ENCODE measurements at places on chromosomes 11 and 22.

GRCh38 chr11:16780146-16780545, 41.7 kb downstream of the C11orf58 start:
- no peak for DNase-seq

DNA sequence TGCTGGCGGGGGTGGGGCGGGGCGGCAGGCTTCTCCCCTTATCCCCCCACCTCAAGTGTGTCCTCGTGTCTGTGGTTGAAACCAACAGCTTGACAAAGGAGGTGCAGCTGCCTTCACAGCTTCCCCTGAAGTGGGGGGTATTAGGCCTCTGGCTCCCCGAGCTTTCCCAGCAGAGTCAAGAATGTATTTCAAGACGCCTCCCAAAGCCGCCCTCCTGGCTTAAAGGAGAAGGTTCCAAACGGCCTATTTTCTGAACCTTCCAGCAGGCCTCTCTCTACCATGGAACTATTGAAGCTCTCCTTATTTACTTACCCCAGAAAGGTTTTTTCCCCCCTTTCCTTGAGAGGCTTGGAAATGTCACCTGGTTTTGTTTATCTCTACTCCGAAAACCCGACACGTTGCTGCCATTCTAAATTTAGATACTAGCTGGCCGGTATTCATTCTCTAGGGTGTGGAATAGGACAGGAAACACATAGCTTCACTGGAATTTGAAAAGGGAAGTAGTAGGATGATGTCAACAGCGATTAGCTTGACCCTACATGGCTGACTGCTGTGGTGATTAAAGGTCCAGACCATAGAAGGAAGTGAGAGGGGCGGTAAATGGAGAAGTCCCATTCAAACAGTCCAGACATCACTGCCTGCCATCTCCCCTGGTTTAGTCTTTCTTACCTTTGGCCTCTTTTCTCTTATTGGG, 671 bp upstream of the PICALM start:
- DNase-seq: peak; percentile 95

DNA sequence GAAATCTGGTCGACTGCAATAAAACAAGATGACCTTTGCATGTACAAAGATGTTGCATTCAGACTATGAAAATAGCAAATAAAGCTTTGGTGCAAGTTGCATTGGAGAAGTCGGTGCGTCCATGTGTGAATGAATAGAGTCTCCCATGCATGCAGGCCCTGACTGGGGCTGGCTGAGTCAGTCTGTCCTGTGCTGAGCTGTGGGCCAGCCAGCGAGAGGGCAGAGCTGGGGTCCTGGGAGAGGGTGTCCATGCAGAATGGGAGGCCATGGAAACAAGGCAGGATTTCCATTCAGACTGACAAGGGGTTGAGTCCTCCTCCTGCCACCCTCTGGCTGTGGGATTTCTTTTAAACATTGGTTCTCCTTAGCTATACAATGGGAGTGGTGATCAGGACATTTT, 2.3 kb upstream of the CRYBB3 start:
- no peak for DNase-seq

GRCh38 chr22:23090457-23090835, 20.1 kb downstream of the GNAZ start:
- no peak for DNase-seq

DNA sequence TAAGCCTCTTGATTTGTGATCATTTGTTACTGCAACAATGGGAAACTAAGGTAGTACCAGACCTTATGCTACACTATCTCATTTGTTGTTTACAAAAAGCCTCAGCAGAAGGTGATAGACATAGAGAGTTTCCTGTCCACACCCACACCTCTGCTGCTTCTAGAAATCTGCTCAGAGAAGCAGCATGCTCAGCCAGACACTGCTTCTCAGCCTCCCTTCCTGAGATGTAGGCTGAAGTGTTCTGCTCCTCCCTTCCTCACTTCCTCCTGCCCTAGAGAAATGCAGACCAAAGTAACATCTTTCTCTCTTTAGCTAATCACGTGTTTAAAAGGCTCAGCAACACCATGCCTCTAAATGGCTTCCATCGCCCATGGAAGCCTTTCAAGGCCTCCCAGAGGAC, 88.4 kb downstream of the SLC1A2 start:
- peak; percentile 24 for DNase-seq

DNA sequence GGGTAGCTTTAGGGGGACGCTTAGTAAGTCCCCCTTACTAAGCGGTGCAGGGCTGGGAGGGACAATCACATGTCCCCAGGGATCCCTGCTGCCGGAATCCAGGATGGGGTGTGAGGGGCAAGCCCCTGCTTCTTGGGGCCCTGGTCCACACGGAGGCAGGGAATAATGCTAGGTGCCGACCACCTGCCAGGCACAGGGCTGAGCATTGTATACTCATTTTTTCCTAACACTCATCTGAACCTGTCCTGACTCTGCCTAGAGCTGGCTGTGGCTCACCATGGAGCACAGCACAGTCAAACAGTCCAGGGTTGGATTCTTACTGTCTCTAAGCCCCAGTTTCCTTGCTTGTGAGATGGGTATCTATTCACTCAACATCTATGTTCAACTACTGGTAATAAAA, 1.4 kb upstream of the LTBP3 start:
- no peak for DNase-seq

GRCh38 chr11:130528298-130529261, 80.1 kb downstream of the ADAMTS15 start:
- DNase-seq: no peak

DNA sequence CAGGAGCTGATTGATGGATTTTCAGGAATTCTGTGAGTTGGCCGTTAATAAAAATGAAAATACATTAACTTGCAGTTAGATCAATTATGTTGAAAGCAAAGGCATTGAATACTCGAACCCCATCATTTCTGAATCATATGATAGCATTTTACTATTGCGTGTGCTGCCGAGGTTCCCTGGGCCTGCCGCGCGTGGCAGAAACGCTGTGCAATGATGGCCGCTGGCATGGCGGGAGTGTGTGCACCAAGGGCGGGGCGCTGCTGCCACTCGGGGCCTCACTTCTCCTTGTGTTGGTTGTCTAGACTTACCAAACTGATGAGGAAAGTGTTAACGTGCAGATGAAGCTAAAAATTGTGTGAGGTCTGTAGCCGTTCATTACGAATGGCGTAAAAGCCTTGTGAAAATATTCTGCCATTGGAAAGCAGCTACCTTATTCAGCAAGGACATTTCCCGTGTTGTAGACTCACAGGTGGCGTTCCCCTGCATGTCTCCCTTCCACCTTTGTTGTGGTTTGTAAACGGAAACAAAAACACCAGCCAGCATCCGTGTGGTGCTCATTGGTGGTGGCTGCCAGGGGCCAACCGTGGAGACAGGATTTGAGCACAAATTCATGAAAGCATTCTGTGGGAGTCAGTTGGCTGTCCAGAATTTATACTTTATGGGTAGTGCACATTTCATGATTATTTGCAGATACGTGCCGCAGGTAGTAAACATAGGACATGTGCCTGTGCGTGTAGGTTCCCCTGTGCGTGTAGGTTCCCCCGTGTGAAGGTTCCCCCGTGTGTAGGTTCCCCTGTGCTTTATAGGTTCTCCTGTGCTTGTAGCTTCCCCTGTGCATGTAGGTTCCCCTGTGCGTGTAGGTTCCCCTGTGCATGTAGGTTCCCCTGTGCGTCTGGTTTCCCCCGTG, 5.9 kb upstream of the GRAMD4 start:
- peak; percentile 40 for DNase-seq

DNA sequence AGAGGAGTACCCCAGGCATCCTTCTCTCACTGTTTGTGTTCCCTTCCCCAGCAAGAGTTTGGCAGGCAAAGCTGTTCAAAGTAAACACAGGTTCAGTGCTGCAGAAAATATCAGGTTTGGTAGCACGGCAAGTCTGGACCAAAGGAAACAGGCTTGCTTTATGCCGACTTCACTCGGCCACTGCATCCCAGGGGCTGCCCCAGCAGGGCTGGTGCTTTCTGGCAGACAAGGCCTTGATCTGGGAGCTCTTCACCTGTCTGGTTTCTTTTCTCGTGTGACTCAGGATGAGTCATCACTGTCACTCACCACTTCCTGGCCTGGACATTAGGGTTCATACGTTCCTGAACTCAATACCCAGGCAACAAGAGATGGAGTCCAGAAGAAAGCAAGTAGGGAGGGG, 52.6 kb upstream of the NAV2 start:
- DNase-seq: no peak

GRCh38 chr22:46418827-46419226, 83.3 kb downstream of the TRMU start:
- no peak for DNase-seq

DNA sequence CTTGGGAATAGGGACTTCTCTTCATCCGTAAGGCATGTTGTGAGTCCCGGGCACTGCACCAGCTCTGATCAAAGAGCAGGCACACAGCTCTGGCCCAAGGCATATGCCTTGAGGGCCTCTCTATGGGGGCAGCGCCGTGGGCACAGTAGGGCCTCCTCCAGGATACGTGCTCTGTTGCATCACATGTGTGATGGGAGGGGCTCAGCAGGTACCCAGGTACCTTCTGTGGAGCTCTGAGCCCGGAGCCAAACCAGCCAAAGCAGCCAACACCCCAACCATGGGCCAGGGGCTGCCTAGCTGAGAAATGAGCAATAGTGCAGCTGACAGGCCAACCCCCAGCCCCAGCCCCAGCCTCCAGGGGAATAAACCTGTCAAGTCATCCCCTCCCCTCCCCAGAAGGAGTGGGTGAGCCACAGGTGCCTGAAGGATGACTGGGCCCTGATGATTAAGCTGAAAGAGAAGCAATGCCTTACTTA, 79.7 kb upstream of the SHISAL1 start:
- no peak for DNase-seq

GRCh38 chr22:19341500-19341899, 50.0 kb upstream of the CLTCL1 start:
- no peak for DNase-seq

- DNase-seq: no peak
Observed at GRCh38 chr22:48948575-48949170, 879.0 kb downstream of the BRD1 start.

DNA sequence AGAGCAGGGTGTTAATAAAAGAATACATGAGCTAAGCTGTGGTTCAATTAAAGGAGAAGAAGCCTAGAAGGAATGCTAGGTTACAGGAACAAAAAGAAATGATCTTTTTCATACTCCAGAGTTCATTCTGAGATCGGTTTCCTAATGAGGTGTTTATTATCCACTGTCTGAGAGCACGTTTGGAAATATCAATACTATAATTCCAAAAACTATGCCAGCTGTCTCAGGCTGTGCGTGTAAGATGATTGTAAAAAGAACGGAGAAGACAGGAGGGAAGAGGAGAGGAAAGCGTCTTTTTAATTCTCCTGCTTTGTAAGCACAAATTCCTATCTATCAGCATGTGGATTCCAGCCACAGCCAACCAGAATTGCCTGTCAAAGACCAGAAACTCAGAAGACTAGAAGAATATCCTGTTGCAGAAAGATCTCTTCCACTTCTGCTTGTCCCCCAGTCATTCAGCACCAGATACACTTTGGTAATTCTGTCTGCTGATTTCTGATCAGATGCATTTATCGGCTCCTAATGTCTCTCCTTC, 25.7 kb downstream of the APOL5 start:
- DNase-seq: no peak

- DNase-seq: no peak
Observed at GRCh38 chr11:43872995-43873394, 7.6 kb upstream of the ALKBH3 start.
